ENCODE measurements at places on chromosomes 13 and 19.

- no peak for DNase-seq
These were observed 146.7 kb upstream of the KLF12 start for GRCh38 chr13:74280795-74281490.

GRCh38 chr19:50154529-50154928, 8.6 kb downstream of the IZUMO2 start:
- no peak for DNase-seq

DNA sequence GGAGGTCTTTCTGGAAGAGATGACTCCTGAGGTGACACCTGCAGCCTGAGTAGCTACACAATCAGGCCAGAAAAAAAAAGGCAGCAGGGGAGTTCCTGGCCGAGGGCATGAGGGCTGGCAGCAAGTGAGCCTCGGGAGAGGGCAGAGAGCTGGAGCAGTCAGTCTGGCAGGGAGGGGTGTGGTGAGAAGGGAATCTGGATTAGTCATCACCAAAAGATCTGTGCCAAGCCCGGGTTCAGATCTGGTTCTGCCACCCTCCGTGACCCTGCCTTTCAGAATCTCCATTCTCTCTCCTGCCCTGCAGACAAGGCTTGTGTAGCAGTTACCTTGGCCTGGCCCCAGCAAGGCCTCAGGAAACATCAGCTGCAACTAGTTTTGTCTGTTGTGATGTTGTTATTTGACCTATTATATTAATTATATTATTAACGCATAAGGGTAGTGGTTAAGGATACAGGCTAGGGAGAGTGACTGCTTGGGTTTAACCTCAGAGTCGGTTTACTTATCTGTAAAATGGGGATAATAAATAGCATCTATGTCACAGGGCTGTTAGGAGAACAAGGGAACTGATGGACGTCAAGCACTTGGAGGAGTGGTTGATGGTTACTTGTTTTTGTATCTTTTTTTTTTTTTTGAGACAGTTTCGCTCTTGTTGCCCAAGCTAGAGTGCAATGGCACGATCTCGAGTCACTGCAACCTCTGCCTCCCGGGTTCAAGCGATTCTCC, 2.7 kb upstream of the CAPNS1 start:
- DNase-seq = no peak

GRCh38 chr13:40087091-40088002, 431.9 kb downstream of the COG6 start:
- DNase-seq = no peak

GRCh38 chr13:74039667-74040066, 94.5 kb downstream of the KLF12 start:
- no peak for DNase-seq

- no peak for DNase-seq
These were observed 17.6 kb downstream of the EMP3 start for GRCh38 chr19:48342841-48343540.

DNA sequence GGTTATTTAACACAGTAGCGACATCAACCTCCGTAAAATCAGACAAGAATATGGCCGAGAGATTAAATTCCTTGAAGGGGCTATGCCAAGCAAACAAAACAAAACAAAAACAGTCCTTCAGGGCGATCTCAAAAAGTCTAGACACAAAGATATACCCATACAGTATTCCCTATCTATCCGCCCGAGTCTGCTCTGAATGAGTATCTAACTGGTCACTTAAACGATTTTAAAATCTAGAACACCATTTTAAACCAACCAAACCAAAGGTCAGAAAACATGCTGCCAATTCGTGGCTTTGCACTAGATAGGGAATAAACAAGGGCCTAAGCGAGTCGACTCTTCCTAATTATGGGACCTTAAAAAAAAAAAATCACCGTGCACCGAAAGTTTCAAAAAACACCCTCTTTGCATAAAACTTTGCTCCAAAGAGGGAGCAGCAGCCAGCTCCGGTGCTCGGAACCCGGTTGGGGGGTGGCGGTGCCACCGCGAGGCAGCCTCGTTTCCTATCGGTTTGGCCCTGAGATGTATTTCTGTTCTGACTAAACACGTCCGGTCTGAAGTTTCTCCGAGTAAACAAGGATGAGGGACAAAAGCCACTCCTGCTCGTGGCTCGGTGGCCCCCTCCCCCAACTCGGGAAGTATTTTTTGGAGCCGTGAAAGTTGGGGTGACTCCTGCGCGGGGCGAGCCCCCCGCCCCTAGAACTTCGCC, 1.8 kb downstream of the HMGB1 start:
- DNase-seq = peak; percentile 54
